ENCODE measurements at places on chromosomes 1 and 21.

DNA sequence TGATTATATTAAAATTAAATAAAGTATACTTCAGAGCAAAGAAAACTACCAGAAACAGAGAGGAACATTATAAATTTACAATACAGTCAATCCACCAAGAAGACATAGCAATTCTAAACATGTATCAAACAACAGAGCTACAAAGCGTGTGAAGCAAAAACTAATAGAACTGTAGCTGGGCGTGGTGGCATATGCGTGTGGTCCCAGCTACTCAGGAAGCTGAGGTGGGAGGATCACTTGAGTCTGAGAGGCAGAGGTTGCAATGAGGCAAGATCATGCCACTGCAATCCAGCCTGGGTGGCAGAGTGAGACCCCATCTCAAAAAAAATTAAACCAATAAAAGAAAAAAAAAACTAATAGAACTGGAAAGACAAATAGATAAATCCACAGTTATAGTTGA is 12.3 kb downstream of the CCDC185 start:
- no peak for DNase-seq

DNA sequence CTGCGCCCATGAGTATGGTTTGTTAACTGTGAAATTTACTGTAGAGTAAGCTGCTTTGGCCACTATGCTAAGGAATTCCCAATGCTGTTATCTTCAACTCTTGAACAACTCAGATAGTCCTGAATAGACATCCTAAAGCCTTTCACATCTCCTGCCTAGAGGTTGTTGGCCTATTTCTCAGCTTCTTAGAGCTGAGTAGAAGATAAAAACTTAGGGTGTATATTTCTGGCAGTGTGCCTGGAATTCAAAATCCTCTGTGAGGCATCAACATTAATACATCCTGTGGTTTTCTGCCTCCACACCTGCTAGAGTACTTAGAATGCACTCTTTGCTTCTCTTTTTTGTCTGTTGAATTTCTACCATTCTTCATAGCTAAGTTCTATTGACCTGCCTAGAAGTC is 45.8 kb upstream of the RC3H1 start:
- DNase-seq: no peak

- DNase-seq: no peak
Observed at GRCh38 chr1:37753473-37754321, 11.2 kb downstream of the EPHA10 start.

DNA sequence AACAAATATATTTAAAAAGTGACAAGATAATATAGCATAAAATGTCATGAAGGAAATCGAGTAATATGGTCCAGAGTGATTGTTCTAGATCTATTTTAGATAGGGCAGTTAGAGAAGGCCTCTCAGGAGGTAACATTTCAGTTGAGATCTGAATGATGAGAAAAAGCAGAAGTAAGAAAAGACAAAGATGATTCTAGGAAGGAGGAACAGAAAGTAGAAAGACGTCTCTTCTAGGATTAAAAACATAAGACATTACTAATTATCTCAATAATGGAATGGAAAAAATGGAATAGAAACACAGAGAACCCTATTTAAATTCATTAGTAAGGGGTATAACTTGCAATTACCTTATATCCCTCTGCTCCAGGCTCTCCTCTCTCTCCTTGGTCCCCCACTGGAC is 130.0 kb upstream of the ZNHIT6 start:
- no peak for DNase-seq

DNA sequence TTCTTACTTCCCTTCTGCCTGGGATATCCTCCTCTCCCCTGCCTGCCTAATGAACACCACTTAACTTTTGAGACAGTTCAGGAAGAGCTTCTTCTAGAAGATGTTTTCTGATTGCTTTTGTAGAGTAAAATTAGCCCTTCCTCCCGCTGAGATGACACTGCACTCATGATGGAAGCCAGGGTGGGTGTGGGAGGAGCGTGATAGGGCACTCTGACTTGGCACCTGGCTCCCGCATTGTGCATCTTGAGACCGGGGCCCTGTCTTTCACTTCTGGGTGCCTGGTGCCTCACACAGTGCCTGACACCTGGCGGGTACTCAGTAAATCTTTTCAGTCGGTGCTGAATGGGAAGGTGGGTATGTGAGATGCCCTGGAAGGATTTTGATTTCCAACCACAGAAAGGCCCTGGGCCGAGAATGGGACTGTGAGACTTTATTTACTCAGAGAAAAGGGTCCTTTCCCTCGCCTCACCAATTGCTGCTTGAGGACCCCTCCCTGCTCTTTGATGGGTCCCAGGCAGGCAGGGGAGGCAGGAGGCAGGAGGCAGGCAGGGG is 6.8 kb downstream of the THEM5 start:
- no peak for DNase-seq

- DNase-seq: no peak
Observed at GRCh38 chr1:212010004-212010403, 25.4 kb downstream of the INTS7 start.

- no peak for DNase-seq
Observed at GRCh38 chr1:156064615-156065014, 3.7 kb downstream of the RAB25 start.

DNA sequence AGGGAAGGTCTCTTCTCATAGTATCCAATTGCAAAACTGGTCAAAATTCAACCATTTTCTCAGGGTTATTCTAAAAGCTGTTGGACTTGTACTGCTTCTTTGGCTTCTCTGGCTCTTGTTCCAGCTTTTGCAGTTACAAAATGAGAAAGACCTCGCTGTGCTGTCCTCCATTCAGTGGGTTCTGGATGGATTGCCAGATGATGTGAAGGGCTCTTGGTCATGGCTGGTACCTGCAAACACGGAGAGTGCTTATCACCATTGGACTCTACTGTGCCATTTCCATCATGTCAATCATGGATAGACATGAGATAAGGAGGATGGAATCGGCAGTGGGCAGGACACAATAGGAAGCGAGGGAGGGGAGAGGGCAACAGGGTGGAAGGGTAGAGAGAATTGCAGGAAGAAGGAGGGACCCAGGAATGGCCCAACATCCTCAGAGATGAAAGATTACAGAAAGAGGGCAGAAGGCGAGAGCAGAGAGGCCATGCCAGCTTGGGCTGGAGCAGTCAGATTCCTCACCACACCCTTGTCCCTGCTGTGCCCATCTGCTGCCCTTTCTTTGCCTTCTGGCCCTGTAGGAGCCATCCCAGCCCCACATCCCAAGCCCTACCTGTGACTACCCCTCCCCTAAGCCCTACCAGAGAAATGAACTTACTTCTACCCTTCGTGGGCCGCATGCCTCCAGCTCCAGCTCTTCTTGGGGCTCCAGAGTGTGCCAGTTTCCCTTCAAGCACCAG is 70.3 kb downstream of the HIVEP3 start:
- no peak for DNase-seq

DNA sequence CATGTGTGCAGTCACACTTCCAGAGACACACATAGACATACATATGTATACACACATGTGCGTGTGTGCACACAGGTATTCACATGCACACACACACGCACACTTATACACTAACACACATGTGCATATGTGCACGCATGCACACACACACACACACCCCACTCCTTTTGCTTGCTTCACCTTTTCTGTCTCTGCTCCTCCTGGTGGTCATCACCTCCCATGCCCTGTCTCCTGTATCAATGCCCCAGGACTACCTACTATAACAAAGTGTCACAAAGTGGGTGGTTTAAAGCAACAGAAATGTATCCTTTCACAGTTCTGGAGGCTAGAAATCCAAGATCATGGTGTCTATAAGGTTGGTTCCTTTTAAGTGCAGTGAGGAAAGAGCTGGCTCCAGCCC is 27.4 kb downstream of the ETS2 start:
- DNase-seq: no peak

All from stimulated activated CD4-positive, alpha-beta T cell treated with anti-CD3 and anti-CD28 coated beads, Interleukin-1b, Interleukin-23, amount 100 ng/mL, for 1 hour (primary cell).